ENCODE measurements at places on chromosomes 6 and 20.
A peak's percentile ranks its signal among the peaks of the same experiment; 100 is the strongest.

DNA sequence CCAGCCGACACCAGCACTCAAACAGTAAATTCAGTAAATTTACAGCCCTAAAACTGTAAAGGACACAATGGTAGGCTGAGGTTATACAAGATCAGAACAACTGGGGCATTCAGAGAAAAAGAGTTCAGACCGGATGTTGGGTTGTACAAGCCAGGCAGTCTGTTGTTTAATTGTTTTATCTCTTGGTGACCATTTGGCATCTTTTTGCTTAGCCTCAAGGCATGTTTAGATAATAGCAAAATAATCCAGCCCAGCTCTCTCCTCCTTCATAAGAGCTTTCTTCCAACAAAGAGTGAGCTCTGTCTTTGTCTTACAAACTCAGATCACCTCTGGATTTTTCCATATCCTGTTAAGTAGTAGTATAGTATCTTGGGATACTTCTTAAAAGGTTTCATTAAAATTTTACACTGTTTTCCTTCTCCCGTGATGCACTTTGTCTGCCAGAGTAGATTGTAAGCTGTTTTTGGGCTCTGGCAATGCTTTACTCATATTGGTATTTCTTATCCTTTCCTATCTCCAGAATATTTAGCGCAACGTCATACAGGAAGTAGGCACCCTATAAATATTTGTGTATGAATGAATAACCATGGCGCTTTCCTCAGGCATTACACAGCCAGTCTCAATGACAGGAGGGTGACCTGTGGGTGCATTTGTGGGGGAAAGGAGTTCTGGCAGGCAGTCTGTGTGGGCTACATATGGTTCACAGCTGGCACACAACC is 35.6 kb upstream of the TRAM2 start:
- no peak for DNase-seq

DNA sequence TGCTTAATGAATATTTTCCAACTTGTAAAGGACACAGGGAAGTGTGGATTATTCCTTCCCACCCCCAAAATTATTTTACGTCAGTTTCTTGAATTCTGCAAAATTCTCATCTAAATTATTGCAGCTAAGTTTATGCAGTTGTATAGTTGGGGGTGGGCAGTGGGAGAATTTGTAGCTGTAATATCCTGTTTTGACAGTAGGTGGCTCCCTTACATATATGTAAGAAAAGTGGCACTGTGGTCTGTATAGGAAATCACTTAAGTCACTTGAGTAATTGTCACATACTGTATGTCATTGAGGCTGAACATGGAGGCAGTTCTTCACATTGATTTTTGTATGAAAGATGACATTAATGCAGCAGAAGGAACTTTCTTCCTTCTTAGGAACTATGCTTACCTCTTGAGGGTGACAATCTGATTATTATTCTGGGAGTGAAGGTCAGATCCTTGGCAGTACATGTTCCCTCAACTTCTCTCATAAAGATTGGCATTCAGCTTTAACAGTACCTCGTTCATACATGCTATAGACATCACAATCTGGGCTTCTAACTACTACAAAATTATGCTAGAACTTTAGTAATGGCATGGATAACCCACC is 14.6 kb upstream of the CFAP206 start:
- DNase-seq = peak; percentile 70

- DNase-seq = no peak
Measured at GRCh38 chr6:22106451-22106850, 190.4 kb downstream of the PRL start.

DNA sequence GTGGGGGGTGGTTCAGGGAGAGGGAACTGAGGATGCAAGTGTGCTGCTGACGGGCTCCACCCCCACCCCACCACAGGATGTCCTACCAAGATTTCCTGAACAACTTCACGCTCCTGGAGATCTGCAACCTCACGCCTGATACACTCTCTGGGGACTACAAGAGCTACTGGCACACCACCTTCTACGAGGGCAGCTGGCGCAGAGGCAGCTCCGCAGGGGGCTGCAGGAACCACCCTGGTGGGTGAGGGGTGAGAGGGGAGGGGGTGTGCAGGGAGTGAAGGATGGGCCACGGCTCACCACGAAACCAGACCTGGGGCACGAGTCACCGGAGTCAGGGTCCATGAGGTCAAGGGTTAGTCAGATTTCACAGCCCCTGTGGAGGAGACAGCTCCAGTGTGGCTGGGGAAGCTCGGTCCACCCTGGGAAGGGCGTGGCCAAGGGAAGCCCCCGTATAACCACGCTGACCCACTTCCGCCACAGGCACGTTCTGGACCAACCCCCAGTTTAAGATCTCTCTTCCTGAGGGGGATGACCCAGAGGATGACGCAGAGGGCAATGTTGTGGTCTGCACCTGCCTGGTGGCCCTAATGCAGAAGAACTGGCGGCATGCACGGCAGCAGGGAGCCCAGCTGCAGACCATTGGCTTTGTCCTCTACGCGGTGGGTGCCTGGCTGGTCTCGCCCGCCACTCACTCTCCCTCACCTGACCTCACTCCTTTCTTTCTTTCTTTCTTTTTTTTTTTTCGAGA is 18.3 kb downstream of the CAPN11 start:
- no peak for DNase-seq
